ENCODE measurements at places on chromosomes 3 and 15.

DNA sequence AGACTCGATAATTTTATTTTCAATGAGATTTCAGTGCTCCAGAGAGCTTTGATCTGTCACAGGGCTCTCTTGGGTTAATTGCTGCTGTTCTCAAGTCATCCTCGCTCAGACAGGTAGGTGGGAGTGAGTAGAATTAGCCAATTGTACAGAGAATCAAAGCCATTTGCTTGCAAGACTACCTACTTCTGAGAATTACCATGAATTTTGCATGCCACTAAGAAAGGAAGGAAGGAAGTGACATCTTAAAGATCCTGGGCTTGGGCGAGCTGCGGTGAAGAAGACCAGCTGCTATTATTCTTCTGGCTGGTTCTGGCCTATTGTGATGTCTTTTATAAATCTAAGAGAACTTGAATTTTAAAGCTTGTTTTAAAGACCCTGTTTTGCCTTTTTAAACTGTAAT lies 154.1 kb upstream of the LPP start:
- DNase-seq: no peak

- no peak for DNase-seq
Measured at GRCh38 chr3:115715241-115715745, 92.0 kb downstream of the GAP43 start.

DNA sequence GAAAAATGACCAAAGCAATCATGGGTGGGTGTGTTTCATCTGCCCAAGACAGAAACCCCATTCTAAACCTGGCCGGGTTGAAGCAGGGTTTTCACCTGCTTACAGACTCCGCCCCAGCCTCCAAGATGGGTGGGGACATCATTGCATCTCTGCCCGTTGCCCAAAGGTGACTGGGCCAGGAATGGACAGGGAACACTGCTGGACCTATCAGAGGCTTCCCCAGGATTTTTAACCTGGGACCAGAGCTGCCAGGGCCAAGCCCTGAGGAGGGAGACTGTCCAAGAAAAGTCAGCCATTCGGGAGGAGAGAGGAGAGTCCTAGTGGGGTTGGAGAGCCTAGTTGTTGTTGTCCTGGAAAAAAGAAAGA lies 109.7 kb upstream of the ALDH1A3 start:
- no peak for DNase-seq

DNA sequence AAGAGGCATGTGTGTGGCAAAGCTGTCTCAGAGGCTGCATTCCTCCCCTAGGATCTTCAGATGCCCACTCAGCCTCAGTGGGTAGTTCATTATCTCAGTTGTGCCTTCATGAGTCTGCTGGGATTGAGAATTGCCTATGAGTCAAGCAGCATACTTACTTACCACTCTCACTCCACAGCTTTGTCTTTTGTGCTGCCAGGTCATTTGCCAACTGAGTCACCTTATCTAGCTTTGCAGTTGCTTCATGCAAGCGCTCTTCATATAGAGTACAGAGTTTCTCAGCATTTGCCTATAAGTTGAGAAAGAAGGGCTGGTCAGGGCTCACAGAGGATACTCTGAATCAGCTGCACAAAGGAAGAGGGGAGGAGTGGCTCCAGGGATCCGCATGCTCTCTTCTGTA lies 89.5 kb downstream of the MYH15 start:
- DNase-seq: peak; percentile 7

- no peak for DNase-seq
Measured at GRCh38 chr15:45182996-45183395, 4.8 kb downstream of the SHF start.

Data from fibroblast of villous mesenchyme (primary cell).